ENCODE measurements at places on chromosomes 2 and 18. TPM values are rescaled to one million over a fixed set of nuclear protein-coding genes. Genes with fewer than 3 reads are reported as not detected.

DNA sequence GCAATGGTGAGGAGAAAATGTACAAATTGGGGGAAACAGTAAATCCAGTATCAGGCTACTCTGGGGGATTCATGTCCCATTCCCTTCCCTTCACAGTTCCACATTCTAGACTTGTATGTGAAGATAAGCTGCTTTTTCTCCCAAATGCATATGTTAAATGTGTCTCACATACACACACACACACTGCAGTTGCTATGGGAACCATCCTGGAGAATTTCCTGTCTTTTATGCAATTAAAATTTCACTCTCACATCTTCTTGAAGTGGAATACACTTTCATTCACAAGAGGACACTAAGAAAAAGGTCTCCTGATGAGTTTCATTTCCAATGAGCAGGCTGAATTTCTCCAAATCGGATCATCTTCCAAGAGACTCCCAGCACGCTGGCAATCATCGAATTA lies 366.0 kb downstream of the LRATD1 start:
- no peak overlapping the region for H3K27ac ChIP-seq
- H3K36me3 ChIP-seq: no peaks in the 10 kb centered on the region
- no peak for DNase-seq

Gene SFTPB
- not detected for total RNA-seq

DNA sequence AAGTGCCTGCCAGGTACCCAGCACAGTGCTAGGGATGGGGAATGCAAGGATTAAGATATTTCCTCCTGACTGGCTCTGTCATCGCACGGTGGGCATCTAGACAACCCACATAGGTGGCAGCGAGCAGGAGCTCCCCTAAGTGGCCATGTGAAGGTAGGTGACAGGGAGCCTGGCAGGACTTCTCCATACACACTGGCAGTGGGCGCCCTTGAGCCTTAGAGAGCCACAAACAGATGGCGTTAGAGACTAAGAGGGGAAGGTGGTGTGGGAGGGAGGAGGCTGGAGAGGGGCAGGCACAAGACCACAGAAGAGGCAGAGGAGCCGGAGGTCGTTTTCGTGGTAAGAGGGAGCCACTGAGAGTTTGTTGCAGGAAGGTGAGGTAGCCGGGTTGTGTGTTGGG lies 15.2 kb downstream of the PRELID3A start:
- no peaks in the 10 kb centered on the region for H3K4me1 ChIP-seq
- no peaks in the 10 kb centered on the region for H3K36me3 ChIP-seq
- H3K27me3 ChIP-seq: no peaks in the 10 kb centered on the region
- no peak overlapping the region for H3K4me3 ChIP-seq
- no peak overlapping the region for H3K27ac ChIP-seq

DNA sequence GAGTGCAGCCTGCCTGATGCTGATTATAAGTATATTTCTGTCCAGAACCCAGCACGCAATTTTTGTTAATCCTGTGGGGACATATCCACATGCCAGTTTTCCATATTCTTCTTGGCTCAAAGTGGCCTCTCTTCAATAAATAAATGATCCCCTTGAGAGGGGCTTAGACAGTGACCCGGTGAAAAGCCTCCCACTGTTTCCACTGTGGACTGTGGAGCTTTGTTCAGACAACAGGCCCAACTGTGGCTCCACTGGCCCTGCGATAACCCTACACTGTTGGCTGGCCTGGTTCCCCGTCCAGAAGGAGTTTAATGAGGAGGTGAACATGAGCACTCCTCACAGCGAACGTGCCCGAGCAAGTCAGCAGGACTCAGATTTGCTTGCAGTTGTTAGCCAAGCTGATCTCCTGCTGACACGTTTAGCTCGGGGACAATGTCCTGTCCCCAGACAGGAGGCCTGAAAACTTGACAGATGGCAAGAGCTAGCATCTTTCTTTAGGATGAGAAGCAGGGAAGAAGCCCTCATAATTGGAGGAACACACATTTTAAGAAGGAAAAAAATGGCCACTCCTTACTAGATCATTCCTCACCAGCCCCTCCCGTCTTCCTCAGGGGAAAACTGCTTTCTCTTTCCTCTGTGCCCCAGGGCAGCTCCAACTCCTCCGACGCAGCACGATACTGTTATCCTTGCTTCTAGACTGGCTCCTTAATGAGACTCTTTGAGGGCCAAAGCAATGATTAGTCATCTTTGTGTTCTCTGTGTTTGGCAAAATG lies 20.0 kb upstream of the MTCL1 start:
- H3K4me1 ChIP-seq: no peaks in the 10 kb centered on the region
- no peak for DNase-seq
- H3K27ac ChIP-seq: no peak overlapping the region
- H3K36me3 ChIP-seq: no peaks in the 10 kb centered on the region
- H3K27me3 ChIP-seq: no peaks in the 10 kb centered on the region

GRCh38 chr2:155839991-155840390 lies 492.5 kb downstream of the NR4A2 start:
- no peaks in the 10 kb centered on the region for H3K4me1 ChIP-seq
- H3K27me3 ChIP-seq: no peaks in the 10 kb centered on the region
- H3K36me3 ChIP-seq: no peaks in the 10 kb centered on the region

DNA sequence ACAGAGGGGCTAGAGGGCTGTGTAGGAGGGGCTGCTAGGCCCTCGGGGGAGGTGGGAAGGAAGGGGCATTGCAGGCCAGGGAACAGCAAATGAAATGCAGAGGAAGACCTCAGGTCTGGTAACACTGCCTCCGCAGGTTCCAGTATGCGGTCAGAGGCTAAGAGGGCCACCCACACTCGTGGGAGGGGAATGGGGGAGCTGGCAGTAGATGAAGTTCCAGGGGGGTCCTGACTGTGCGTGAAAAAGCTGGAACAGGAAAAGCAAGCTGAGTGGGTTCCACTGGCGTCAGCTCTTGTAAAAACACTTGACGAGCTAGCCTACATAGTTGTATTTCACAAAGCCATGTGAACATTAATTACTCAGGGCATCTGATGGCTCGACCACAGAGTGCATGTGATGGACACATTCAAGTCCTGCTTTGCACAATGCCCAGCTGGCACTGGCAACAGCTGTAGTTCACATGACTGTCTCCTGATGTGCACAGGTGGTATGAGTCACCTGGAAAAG lies 29.0 kb upstream of the PTPN4 start:
- no peak overlapping the region for H3K4me3 ChIP-seq
- H3K36me3 ChIP-seq: no peaks in the 10 kb centered on the region
- H3K27me3 ChIP-seq: no peaks in the 10 kb centered on the region
- no peak overlapping the region for H3K27ac ChIP-seq
- no peak for DNase-seq

GRCh38 chr2:109434351-109434750 lies 179.4 kb downstream of the SEPTIN10 start:
- H3K36me3 ChIP-seq: peaks cover 23% of the 10 kb centered on the region
- H3K4me3 ChIP-seq: no peak overlapping the region
- DNase-seq: no peak
- no peaks in the 10 kb centered on the region for H3K27me3 ChIP-seq
- H3K4me1 ChIP-seq: no peaks in the 10 kb centered on the region

- no peak overlapping the region for H3K27ac ChIP-seq
- no peak for DNase-seq
- H3K36me3 ChIP-seq: no peaks in the 10 kb centered on the region
- no peaks in the 10 kb centered on the region for H3K27me3 ChIP-seq
These were observed 268.8 kb downstream of the CYP26B1 start for GRCh38 chr2:71878626-71879508.

- H3K4me1 ChIP-seq: no peaks in the 10 kb centered on the region
- no peak overlapping the region for H3K27ac ChIP-seq
- no peaks in the 10 kb centered on the region for H3K36me3 ChIP-seq
- no peak for DNase-seq
- H3K27me3 ChIP-seq: no peaks in the 10 kb centered on the region
These were observed 1637.7 kb upstream of the LRRTM1 start for GRCh38 chr2:81942136-81942680.

- no peaks in the 10 kb centered on the region for H3K36me3 ChIP-seq
- peaks cover 5% of the 10 kb centered on the region for H3K27me3 ChIP-seq
- H3K4me1 ChIP-seq: no peaks in the 10 kb centered on the region
- no peak for DNase-seq
These were observed 359.3 kb downstream of the IRS1 start for GRCh38 chr2:226440127-226440918.

- H3K27ac ChIP-seq: no peak overlapping the region
- no peak overlapping the region for H3K4me3 ChIP-seq
- no peaks in the 10 kb centered on the region for H3K27me3 ChIP-seq
- H3K4me1 ChIP-seq: peaks cover 7% of the 10 kb centered on the region
- no peaks in the 10 kb centered on the region for H3K36me3 ChIP-seq
- DNase-seq: no peak
These were observed 325.0 kb upstream of the PKDCC start for GRCh38 chr2:41722668-41723369.
